Amygdala (tissue), 56 donors: ENCODE measurements at places on chromosomes 11 and 22.
A peak's percentile ranks its signal among the peaks of the same experiment; 100 is the strongest.

DNA sequence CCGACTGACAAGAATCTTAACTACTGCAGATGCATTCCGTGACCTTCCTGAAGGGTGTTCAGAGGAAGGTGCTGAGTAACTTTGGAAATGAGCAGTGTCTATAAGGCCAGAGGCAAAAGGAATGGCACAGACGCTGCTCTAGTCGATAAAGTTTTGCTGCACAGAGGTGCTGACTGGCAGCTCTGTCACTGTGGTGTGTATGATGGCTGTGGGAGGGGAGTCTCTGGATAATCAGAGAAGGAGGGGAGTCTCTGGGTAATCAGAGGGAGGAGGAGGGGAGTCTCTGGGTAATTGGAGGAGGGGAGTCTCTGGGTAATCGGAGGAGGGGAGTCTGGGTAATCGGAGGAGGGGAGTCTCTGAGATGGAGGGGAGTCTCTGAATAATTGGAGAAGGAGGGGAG, 18.4 kb downstream of the PTDSS2 start:
- DNase-seq, result no peak

DNA sequence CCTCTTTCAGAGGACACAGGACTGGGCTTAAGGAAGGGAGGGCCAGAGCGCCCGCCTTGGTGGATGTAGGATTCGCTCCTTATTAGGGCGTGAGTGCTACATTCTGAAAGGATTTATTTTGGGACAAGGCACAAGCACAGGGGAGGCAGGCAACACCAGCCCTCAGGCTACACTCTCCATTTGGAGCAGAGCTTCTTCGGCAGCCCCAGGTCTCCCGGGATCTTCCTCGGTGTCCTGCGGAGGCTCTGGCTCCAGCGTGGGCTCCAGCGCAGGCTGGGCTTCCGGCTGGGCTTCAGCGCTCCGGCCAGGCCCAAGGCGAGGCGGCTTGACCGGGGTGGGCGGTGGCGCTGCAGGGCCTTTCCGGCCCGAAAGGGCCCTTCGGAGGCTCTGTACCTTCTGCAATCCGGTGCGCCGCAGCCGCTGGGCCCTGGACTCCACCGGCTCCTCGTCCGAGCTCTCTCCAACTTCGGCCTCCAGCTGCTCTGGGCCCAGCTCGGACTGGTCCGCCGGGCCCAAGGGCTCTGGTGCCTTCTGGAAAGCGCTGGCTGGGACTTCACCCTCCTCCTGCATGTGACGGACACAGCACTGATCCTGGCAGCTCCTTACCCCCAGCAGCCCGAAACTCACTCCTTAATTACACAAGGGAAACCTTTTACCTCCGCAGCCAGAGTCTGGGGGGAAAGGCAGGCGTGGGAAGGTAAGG, 1.1 kb downstream of the CAVIN3 start:
- no peak for DNase-seq

GRCh38 chr11:72683782-72684200, 9.6 kb upstream of the PDE2A start:
- no peak for DNase-seq

DNA sequence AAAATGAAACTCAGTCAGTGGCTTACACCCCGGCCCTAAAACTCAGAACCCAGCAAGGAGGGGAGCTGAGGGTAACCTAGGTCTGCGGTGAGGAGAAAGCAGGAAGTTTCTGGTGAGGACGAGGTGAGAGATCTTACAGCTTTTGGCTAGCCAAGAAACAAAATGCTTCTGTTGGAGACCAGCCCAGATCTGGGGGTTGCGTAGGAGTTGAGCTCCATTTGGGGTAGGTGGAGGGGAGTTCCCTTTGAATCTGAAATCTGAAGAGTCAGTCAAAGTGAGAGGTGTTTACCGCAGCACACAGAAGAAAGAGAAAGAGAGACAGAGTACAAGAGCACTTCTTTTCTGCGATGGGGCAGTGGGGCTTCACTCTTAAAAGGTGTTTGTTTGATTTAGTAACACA, 29.6 kb downstream of the EHF start:
- no peak for DNase-seq

- DNase-seq, result no peak
Observed at GRCh38 chr11:47778878-47779483, 11.8 kb upstream of the FNBP4 start.

DNA sequence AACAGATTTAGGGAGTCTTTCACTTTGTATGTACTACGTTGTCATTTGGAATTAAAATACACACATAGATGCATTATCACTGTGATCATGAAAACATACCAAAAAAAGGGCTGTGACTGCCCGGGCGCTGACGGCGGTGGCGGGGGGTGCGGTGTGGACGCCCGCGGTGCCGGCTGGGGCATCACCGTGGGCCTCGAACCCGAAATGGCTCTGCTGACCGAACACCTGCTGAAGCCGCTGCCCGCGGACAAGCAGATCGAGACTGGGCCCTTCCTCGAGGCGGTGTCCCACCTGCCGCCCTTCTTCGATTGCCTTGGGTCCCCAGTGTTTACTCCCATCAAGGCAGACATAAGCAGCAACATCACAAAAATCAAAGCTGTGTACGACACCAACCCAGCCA, 16.2 kb downstream of the MRGPRX4 start:
- no peak for DNase-seq

GRCh38 chr11:66045177-66045639, 3.8 kb downstream of the GAL3ST3 start:
- DNase-seq, result peak; percentile 59

- no peak for DNase-seq
Observed at GRCh38 chr11:33177676-33178336, 16.5 kb upstream of the CSTF3 start.

DNA sequence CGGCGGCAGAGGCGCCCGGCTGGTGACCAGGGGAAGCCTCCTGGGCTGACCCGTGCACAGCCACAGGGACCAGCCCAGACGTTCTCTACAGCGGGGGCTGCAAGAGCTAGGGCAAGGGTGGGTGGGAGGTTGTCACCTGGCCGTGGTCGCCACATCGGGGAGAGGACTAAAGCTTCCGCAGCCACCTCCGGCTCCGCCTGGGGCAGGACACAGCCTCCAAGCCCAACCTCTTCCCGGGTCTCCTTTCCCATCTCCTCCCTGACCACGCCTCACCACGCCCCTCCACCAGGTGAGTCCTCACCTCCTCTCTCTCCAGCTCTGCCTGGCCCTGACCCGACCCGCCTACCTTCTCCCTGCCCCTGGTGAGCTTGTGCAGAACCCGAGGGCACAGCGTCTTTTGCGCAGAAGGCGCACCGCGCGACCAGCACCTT, 75.9 kb upstream of the LMO1 start:
- no peak for DNase-seq

DNA sequence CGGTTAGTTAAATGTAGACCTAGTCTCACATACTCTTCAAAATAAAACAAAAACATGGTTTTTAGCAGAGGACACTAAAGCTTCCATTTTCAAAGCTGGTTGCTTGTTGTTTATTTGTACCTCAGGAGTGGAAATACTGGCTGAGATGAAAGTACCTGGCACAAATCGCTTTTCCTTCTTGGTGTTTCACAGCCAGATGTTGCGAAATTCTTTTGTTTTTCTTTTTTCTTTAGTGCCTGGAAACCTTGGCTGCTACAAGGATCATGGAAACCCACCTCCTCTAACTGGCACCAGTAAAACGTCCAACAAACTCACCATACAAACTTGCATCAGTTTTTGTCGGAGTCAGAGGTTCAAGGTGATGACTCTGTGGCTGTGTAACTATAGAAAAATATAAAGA, 48.3 kb downstream of the KREMEN1 start:
- DNase-seq, result no peak

- no peak for DNase-seq
Observed at GRCh38 chr11:2690596-2691354, 9.0 kb downstream of the KCNQ1OT1 start.

- DNase-seq, result no peak
Observed at GRCh38 chr22:50092342-50092741, 2.5 kb downstream of the MOV10L1 start.

GRCh38 chr11:17073370-17074027, 4.0 kb downstream of the RPS13 start:
- no peak for DNase-seq

- DNase-seq, result no peak
Observed at GRCh38 chr11:48683226-48683720, 194.7 kb downstream of the OR4A47 start.

DNA sequence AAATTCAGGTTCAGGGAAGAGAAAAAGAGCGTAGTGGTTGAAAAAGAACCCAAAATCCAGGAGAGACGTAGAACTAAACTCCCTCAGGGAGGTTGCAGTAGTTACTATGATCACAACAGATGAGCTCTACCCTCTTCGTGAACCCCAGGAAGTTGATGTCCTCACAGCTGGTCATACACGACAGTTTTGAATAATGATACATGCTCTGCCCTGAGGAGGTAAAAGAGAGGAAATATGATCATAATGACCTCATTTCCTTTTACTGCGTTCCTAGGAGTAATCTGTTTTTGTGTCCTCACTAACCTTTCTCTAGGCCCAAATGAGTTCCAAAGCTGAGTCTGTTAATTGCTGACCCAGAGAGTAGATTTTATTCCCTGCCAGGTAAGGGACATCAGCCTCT, 1.3 kb downstream of the PATE2 start:
- DNase-seq, result no peak

- DNase-seq, result peak; percentile 8
Observed at GRCh38 chr11:16807306-16807705, 68.9 kb downstream of the C11orf58 start.

DNA sequence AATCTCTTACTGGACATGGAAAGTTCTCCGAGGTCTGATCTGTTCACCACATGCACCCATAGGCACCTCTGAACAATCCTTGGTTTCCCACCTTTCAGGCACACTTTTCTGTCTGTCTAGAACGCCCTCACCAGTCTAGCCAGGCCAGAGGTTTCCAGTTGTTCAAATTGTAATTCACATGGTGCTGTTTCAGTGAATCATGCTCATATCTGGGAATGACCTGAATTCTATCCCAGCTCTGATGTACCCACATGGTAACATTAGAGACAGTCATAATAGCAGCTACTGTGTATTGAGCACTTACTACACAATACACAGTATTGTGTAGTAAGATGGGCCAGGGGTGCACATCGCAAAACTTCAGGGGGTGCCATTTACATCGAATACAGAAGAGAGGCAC, 138.2 kb downstream of the COMMD9 start:
- DNase-seq, result no peak

DNA sequence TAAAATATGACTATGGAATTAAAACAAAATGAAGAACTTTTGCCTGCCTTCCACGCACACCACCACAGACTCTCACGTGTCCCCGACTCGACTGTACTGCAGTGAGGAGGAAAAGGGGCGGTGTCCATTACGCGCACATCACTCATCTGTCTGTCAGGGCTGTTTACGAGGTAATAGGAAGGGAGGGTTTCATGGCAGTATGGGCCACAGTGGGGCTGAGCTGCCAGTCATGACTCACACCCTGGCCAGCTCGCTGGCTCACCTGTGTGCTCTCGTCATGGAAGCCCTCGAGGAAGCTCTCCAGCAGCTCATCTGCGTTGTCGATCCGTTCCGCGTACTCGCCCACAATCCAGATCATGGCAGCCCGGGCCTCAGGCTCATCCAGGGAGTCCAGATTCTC, 33.5 kb upstream of the RASL10A start:
- DNase-seq, result no peak

- no peak for DNase-seq
Observed at GRCh38 chr11:37322333-37323194, 724.5 kb upstream of the RAG2 start.

GRCh38 chr11:72103754-72104167, 664 bp upstream of the LAMTOR1 start:
- DNase-seq, result no peak

- no peak for DNase-seq
Observed at GRCh38 chr11:12961615-12962014, 47.5 kb upstream of the RASSF10 start.

- no peak for DNase-seq
Observed at GRCh38 chr11:67351275-67352005, 1.9 kb downstream of the POLD4 start.

DNA sequence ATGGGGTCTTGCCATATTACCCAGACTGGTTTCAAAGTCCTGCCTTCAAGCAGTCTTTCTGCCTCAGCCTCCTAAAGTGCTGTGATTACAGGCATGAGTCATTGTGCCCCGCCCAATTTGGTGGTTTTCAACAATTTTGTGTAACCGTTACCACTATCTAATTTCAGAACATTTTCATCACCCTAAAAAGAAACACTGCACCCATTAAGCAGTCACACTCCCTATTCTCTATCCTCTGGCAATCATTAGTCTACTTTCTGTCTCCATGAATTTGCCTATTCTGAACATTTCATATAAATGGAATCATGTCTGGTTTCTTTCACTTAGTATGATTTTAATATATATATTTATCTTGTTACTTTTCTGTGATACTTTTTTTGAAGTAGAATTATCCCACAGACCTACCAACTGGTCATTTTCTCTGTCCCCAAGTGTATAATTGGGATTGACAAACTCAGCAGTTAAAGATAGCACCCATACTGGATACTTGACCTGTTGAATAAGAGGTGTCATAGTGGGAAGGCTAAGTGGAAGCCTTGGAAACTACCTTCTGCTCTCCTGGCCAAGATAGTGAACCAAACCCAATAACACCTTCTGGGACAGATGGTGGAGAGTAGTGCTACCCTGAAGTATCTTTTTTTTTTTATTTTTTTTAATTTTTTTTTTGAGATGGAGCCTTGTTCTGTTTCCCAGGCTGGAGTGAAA, 64.8 kb downstream of the STIM1 start:
- DNase-seq, result no peak

- DNase-seq, result no peak
Observed at GRCh38 chr11:126864934-126865333, 135.6 kb downstream of the KIRREL3 start.

DNA sequence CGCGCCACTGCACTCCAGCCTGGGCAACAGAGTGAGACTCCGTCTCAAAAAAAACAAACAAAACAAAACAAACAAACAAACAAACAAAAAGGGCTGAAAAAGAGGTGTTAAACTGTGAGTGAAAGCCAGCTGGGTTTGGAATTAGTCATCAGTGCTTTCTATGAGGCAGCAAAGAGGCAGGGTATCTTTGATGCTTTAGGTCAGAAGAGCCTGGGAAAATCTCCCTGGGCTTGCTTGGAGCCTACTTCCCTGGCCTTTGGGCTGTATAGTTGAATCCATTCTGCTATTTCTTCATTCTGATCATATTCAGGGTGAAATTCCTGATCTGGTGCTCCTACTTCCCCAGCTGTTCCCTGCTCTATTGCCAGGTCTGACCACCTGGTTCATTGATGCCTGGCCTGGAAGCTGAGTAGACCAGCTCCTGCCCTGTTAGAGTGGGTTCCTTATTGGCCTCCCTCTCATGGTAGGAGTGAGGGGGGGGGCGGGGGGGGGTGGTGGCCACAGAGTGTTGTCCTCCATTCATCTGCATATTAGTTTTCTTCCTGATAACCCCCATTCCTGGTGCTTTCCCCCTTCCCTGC, 65.6 kb downstream of the INSC start:
- no peak for DNase-seq

GRCh38 chr11:24885580-24886173, 388.8 kb downstream of the LUZP2 start:
- DNase-seq, result no peak

DNA sequence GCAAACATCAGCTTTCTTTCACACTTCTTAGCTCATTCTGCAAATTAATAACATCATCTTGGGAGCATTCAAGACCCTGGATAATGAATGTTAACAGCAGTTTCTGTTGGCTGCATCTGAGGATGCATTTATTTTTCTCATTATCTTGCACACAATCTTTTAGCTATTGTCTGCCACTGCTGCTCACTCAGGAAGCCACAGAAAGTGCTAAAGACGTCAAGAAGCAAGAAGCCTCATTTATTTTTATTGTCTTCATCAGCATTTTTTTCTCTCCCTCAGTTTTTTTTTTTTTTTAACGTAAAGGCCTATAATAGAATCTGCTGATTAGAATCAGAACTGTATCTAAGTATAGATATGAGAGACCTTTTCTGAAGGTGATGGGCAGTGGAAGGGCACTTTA, 1339.4 kb downstream of the FAM181B start:
- DNase-seq, result no peak

- DNase-seq, result no peak
Observed at GRCh38 chr22:26904483-26904882, 247.1 kb downstream of the MIAT start.
